ENCODE measurements at places on chromosomes 5 and 9.

DNA sequence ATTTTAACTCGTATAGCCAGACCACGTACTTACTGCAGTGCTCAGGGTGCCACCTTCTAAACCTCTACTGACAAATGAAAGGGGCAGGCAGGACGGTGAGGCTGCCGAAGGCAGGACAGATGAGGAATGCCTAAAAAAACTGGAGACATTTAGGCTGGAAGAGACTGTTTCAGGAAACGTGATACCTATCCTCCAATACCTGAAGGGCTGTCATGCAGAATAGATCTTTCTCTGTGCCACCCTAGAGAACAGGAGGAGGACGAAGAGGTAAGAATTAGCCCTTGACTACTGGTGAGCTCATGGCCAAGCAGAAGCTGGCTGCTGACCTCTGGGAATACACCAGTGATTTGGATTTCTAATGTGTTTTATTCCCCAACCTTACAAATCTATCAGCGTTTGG, 139.4 kb downstream of the EFNA5 start:
- H3K36me3 ChIP-seq = no peaks in the 10 kb centered on the region
- no peak overlapping the region for H3K4me3 ChIP-seq
- H3K27ac ChIP-seq = no peak overlapping the region
- H3K27me3 ChIP-seq = no peaks in the 10 kb centered on the region

DNA sequence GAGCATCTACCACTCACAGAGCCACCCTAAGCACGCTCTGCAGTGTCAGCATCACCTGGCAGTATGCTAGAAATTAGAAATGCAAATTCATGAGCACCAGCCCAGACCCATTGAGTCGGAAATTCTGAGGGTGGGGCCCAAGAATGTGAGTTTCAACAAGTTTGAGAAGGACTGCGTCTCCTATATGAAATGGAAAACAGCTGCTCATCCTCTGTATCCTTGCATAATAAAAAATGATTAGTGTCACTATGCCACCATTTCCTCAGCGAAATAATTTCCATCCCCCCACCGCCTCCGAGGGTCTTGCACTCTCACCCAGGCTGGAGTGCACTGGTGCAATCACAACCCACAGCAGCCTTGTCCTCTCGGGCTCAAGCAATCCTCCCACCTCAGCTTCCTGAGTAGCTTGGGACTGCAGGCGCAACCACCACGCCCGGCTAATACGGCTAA, 1.3 kb upstream of the IQGAP2 start:
- DNase-seq = peak; percentile 73
- no peaks in the 10 kb centered on the region for H3K4me1 ChIP-seq
- no peaks in the 10 kb centered on the region for H3K36me3 ChIP-seq
- peak overlapping the region; percentile 76 for H3K27ac ChIP-seq

DNA sequence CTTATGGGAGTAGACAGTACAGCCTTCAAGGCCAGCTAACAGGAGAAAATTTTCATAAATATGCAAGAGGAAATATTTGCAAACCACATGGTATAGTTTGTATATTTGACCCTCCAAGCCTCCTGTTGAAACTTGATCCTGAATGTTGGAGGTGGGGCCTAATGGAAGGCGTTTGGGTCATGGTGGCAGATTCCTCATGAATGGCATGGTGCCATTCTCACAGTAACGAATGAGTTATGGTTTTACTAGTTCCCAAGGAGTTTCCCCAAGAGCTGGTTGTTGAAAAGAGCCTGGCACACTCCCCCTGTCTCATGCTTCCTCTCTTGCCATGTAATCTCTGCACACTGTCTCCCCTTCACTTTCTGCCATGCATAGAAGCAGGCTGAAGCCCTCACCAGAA, 3.3 kb upstream of the PAIP1 start:
- no peaks in the 10 kb centered on the region for H3K27me3 ChIP-seq
- H3K4me3 ChIP-seq = no peak overlapping the region
- no peak for DNase-seq
- no peak overlapping the region for H3K27ac ChIP-seq

DNA sequence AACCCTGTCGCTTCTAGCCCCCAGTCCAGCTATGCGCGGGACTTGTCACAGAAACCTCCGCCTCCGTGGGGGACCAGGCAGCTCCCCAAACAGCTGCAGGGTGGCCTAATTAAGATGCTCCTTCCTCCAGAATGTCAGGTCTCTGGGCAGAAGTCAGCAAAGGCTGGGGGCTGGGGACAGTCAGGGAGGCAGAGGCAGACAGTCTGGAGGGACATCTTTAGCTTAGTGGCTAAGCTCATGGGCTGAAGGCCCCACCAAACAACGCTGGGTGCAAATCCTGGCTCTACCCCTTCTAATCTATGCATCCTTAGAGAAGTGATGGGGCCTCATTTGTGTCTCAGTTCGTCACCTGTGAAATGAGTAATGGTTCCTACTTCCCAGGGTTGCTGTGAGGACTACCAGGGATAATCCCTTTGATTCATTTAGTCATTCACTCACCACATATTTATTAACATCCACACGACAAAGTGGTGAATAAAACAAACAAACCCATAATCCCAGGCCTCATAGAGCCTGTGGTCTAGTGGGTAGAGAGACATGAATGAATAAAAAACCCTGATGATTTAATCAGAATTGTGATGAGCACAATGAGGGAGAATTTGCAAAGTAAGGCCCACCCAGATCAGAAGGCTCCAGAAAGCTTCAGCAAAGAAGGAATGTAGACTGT, 20.2 kb upstream of the MED27 start:
- H3K27ac ChIP-seq = no peak overlapping the region
- no peak overlapping the region for H3K4me3 ChIP-seq
- peaks cover 18% of the 10 kb centered on the region for H3K27me3 ChIP-seq
- H3K36me3 ChIP-seq = no peaks in the 10 kb centered on the region
- no peaks in the 10 kb centered on the region for H3K4me1 ChIP-seq

All from upper lobe of right lung (tissue), 1 donor.